Ovary (tissue), 10 donors: ENCODE measurements at places on chromosomes 12 and 14.

GRCh38 chr12:11836282-11837151 lies 187.0 kb downstream of the ETV6 start:
- no peak for DNase-seq

DNA sequence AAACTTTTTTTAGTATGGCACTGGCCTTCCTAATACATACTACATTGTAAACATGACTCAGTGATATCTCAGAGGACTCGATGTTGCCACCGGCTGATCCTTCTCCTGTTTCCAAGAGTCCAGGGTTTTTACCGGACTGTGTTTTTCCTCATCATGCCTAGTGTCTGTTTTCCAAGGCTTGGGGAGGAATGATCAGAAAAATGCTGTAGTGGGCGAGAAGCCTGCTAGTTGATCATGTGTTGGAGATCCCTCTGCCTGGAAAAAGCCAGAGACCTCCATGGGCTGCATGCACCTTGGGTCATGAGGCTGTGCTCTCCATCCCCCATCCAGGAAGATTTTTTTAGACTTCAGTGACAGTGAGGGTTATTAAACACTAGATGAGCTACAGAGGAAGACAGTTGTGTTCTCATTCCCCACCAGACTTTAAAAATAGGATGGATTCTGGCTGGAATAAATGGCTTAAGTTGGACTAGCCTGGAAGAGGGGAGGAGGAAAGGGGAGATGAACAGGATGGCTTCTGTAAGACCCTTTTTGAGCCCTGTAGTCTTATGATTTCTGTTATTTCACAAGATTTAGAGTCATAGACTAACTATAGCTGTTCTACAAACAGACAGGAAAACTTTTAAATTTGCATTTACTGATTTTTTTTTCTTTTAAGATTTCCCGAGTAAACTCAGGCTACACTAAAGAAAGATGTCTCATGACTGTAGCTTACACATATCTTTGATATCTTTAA lies 145.7 kb downstream of the SAMD4A start:
- no peak for DNase-seq

DNA sequence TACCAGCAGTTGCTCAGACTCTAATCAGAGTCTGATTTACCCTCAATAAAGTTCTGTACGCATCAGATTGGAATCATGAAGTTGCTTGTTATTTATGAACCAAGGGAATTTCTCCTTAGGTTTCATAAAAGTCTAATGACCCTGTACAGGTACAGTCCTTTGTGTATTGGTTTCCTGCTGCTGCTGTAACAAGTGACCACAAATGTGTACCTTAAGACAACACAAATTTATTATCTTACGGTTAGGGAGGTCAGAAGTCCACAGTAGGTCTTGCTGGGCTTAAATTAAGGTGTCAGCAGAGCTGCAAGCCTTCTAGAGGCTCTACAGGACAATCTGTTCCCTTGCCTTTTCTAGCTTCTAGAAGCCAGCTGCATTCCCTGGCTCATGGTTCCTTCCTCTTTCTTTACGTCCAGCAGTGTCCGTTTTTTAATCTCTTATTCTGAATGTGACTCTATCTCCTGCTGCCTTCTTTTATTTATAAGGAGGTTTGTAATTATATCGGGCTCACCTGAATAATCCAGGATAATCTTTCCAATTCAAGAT lies 6.7 kb upstream of the DERA start:
- no peak for DNase-seq

GRCh38 chr12:94592080-94592479 lies 58.3 kb downstream of the TMCC3 start:
- no peak for DNase-seq

- no peak for DNase-seq
These were observed 141.5 kb upstream of the RFLNA start for GRCh38 chr12:124153392-124153791.

GRCh38 chr14:92595267-92595666 lies 81.7 kb downstream of the RIN3 start:
- DNase-seq, result no peak

DNA sequence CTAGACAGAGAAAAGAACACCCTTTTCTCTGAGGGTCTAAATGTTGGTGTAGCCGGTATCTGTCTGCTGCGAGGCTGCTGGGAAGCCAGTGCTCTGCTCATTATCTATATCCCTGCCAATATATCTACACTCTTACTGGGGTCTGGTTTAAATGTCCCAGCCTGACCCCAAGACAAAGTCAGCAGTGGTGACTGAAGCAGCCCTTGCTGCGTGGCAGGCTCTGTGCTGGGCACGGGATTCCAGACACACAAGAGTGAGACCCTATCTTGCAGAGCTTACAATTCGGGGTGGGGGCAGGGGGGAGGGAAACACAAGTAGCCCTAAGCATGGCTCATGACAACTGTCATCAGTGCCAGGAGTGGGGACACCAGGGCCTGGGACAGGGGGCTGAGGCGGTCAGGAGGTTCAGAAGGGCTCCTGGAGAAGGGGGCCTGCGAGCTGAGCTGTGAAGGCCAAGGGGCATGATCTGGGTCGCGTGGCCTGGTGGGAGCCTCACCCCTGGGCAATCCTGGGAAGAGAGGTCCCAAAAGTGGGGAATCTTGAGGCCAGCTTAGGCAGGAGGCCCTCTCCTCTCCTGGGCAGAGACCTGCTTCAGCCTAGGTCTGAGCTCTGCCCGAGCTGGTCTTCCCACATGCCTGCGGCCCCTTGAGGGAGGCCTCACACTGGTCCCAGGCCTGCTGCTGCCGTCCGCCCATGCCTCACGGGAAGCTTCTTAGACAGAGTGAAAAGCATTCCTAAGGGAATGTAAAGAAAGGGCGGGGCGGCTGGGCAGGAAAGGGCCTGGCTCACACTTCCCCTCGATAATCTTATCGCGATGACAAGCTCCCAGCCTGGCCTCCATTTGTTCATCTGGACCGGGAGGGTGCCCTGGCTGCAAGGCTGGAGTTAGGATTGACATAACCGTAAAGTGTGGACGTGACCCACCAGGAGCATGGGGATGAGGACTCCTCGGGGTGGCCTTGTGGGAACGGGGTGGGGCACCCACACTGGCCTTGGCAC lies 7.3 kb upstream of the RCOR1 start:
- no peak for DNase-seq

GRCh38 chr14:54653712-54654469 lies 87.0 kb downstream of the SAMD4A start:
- DNase-seq, result no peak

DNA sequence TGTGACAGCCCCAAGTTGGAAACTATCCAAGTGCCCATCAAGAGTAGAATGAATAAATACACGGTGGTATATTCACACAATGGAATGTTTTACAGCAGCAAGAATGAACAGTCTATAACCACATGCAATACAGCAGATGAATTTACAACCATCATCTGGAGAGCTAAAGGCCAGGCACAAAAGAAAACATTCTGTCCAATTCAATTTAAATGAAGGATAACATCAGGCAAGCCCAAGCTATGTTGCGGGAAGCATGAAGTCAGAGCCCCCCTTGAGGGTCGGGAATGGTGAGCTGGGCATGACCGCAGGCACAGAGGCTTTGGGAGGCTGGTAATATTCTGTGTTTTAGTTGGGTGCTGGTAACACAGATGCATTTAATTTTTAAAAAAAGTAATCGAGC lies 76.0 kb downstream of the SYNE3 start:
- DNase-seq, result no peak

GRCh38 chr14:76834241-76834661 lies 8.0 kb downstream of the LRRC74A start:
- DNase-seq, result no peak
